HT-29 (cell line): ENCODE measurements at places on chromosomes 4 and X. TPM values are rescaled to one million over a fixed set of nuclear protein-coding genes. Genes with fewer than 3 reads are reported as not detected.
A peak's percentile ranks its signal among the peaks of the same experiment; 100 is the strongest.

PCGF3 gene
- 48.6 and 64.9 TPM in 2 replicates for total RNA-seq

PNMA6A gene
- not detected in 2 replicates for total RNA-seq

CDKN2AIP gene
- total RNA-seq = 17.8 and 18.8 TPM in 2 replicates

CXCL13 gene
- not detected in 2 replicates for total RNA-seq

ZNF827 gene
- total RNA-seq = 4.8 and 10.6 TPM in 2 replicates

GRCh38 chr4:11799196-11799595 lies 370.5 kb upstream of the HS3ST1 start:
- DNase-seq = peak; percentile 37

DNA sequence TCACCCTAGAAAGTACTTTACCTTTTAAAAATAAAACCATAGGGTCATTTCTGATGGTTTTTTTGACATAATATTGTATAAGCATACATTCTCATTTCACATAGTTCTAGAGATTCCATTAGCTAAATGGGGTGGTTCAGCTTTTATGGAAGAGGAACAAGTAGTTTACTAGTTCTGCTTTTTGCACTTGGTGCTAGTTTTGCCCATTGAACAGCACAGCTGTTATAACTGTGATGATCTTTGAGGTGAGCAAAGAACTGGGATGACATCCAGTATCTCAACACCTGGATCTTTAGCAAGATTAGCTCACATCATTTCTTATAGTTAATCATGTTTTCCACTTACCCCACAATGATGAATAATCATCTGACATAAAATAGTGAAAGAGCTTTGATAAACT lies 40.9 kb downstream of the MOB1B start:
- DNase-seq = no peak

DNA sequence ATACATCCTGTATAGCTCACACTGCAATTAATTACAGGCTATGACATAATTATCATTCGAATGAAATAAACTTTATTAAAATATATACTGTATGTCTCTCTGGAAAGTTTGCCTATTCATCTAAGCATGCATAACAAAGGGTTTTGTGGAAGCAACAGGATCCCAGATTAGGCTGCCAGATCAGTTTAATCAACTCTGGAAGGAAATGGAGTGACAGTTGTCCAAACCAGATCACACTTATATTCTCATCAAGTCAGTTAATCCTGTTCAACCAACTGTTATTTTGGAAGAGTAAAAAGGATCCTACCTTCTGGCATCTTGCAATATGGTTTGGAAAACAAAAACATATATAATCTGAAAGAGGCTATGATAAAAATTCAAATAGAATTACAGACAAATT lies 312.2 kb downstream of the FAT4 start:
- no peak for DNase-seq

DNA sequence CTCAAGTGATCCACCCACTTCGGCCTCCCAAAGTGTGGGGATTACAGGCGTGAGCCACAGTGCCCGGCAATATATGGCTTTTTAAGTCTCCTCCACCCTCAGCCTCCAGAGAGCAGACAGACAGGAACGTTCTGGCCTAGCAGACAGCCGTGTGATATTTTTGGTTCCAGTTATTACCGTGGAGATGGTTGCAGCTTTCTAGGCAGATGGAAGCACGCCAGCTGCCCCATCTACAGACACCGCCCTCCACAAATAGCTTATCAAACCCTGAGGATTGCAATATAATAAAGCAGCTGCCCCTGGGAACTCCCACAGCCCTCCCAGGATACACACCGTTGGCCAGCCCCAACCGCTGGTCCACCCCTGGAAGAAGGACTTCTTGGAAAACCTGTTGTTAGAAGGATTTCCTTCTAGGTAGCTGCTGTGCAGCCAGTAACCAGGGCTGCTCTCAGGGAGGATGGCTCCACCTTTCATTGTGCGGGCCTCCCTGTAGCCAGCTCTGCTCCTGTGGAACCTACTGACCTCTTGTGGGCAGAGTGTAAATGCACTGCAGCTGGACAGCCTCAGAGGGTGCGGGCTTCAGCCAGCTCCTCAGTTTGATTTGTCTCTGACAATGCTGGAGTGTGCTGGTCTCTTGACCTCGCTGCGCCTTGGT lies 44.0 kb downstream of the SLC25A5 start:
- DNase-seq = peak; percentile 92

DNA sequence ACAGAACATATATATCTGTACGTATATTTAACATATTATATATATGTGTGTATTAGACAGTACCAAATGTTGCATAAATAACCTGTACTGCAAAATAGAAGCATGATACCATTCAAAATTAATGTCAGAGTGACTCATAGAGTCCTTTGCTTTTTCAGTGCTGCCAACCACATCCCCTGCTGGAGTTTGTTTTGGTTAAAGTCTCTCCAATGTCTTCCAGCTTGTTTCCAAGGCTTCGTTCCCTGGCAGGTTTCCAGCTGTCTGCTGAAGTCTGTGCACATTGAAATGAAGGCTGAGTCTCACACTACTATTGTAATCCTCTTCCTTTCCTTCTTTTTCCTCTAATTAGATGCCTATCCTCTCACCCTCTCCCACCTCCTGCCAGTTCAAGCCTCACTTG lies 14.9 kb downstream of the NRK start:
- DNase-seq = no peak
